Erythroblast (primary cell): ENCODE measurements at places on chromosomes 6 and 20.
A peak's percentile ranks its signal among the peaks of the same experiment; 100 is the strongest.

DNA sequence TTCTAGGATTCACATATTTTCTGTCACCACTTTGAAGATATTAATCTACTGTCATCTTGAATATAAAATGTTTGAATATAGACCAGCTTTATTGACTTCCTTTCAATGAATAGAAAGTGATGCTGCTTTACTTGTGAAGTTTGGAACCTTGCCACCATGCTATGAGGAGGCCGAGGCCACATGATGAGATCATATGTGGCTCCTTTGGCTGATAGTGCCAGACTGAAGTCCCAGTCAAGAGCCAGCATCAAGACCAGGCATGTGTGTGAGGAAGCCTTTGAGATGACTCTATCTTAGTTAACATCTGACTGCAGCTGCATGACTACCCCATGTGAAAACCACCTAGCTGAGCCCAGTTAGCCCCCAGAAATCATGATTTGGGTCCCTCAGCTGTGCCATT, 169.5 kb downstream of the OTOR start:
- DNase-seq, result no peak

- no peak for DNase-seq
These were observed 59.2 kb upstream of the HBS1L start for GRCh38 chr6:135113860-135114259.

- peak; percentile 28 for DNase-seq
These were observed 71.9 kb upstream of the CNR1 start for GRCh38 chr6:88238065-88238464.

GRCh38 chr6:133787859-133788505, 100.9 kb upstream of the TCF21 start:
- DNase-seq, result no peak

DNA sequence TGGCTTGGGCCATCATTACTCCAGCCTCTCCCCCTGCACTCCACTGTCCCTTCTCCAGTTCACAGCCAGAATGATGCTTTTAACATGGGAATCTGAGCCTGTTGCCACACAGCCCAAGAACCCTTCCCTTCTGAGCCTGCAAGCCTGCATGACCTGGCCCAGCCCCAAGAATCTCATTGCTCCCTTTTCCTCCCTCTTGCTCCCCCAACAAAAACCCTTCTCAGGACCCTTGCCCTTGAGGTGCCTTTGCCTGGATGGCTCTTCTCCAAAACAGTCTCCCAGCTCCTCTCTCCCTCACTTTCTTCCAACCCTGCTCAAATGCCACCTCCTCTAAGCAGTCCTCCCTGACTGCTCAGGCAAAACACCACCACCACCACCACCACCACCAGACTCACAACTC, 157.2 kb downstream of the ANKRD60 start:
- DNase-seq, result no peak

- no peak for DNase-seq
These were observed 162.0 kb upstream of the DTNBP1 start for GRCh38 chr6:15824811-15825210.

DNA sequence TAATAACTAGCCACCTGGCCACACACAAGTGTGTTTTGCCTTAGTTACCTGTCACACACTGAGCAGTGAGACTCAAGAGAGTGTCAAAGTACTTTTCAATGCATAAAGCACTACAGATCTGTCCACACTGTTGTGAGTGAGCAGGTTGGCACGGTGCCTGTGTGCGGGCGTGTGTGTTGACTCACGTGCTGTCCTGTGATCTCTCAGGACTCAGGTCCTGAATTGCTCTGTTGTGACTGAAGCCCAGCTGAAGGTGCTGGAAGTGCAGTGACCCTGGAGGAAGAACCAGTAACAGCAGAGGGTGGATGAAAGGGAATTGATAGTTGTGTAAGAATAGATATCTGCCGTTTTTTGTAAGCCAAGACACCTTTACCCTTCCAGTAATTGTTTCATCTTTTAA, 18.3 kb downstream of the SLC16A10 start:
- peak; percentile 89 for DNase-seq

- no peak for DNase-seq
These were observed 176.7 kb downstream of the LAMA2 start for GRCh38 chr6:129059650-129060049.

DNA sequence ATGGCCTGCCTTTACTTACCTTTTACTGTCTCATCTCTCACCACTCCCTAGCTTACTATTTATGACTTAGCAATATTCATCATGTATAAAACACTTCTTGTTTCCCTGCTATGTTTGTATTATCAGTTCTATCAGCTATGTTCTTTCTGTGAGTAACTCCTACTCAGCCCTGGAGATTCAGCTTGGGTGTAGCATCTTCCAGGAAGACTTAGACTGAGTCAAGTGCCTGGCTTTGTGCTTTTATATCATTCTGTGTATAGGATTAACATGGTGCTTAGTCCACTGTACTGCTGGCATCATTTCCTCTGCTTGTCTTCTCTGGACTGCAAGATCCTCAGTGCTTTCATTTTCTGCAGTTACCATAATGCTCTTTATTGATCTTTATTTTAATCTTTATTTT, 257.8 kb downstream of the BTBD3 start:
- no peak for DNase-seq

GRCh38 chr6:7777074-7777473, 51.2 kb downstream of the BMP6 start:
- DNase-seq, result no peak

GRCh38 chr6:64081453-64081852, 445.9 kb downstream of the PHF3 start:
- no peak for DNase-seq

- no peak for DNase-seq
These were observed 4.5 kb upstream of the INSM1 start for GRCh38 chr20:20363434-20363798.

DNA sequence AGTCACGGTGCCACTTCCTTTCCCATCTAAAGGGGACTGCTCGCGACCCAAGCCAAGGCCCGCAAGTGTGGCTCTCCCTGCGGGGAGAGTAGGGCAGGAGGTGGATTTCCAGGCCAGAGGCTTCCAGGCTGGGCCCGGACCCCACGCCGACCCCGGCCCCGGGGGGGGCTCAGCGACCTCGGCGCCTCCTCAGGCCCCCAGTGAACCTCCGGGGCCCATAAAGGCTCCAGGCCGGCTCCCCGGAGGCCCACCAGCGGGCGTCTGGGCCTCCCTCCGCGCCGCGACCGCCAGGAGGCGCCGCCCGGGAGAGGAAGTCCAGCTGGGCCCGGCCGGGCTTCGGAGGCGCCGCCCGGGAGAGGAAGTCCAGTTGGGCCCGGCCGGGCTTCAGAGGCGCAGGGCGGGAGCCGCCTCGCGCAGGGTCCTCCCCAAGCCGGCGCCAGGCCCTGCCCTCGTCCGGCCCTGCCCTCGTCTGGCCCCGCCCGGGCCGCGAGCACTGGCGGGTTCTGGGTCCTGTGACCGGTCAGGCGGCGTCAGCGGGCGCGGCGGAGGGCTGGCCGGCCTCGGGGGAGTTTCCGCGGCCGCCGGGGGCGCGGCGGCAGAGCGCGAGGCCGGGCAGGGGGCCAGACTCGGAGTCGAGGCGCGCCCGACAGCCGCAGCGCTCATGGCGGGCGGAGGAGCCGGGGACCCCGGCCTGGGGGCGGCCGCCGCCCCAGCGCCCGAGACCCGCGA, at the start of gene RAB32:
Gene RAB32, plus strand, starts transcription at position 623 of the 729 bp plus-strand sequence. Its CDS starts 39 bp downstream, at position 662.
- peak; percentile 76 for DNase-seq

DNA sequence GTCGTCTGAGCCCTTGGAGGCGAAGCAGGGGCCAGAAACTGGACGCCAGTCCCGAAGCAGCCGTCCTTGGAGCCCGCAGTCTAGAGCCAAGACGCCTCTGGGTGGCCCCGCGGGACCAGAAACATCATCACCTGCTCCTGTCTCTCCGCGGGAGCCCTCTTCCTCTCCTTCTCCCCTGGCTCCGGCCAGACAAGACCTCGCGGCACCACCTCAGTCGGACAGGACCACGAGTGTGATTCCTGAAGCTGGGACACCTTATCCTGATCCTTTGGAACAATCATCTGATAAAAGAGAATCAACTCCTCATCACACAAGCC, 416 bp downstream of the RSPH4A start:
- peak; percentile 30 for DNase-seq

GRCh38 chr6:70797625-70798024, 129.9 kb downstream of the SMAP1 start:
- DNase-seq, result no peak

DNA sequence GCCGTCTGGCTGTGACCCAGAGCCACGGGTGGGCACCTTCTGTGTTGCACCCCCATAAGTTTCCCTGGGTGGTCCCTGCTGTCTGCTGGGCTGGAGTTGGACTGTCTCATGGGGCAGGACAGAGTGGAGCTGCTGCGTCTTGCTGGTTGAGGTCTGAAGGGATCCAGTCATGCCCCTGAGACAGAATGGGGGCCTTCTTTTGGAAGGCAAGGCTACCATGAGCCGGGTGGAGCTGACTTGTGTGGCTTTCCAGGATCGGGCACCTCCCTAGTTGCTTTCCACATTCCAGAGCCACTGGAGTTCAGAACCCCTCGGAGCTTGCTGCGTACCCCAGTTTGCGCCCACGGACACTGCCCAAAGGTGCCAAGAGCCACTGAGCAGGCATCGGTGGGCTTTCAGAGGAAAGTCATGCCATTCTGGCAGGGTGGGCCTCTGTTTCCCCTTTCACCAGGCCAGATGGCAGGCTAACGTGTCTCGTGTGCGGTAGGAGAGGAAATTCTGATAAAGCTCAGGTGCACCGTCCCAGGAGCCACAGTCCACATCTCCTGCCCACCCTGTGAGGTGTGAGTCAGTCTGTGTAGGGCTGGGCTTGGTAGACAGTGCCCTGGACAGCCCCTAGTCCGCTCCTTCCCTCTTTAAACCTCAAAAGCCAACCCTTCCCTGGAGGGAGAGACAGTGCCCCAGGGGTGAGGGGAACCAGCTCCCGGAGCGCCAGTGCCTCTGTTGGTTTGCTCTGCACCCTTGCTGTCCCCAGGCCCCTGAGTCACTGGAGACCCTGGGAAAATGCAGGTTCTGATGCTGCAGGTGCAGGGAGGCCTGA, 125.3 kb downstream of the SYCP2 start:
- no peak for DNase-seq

- DNase-seq, result no peak
These were observed 167.8 kb downstream of the SLC24A3 start for GRCh38 chr20:19380211-19380610.

DNA sequence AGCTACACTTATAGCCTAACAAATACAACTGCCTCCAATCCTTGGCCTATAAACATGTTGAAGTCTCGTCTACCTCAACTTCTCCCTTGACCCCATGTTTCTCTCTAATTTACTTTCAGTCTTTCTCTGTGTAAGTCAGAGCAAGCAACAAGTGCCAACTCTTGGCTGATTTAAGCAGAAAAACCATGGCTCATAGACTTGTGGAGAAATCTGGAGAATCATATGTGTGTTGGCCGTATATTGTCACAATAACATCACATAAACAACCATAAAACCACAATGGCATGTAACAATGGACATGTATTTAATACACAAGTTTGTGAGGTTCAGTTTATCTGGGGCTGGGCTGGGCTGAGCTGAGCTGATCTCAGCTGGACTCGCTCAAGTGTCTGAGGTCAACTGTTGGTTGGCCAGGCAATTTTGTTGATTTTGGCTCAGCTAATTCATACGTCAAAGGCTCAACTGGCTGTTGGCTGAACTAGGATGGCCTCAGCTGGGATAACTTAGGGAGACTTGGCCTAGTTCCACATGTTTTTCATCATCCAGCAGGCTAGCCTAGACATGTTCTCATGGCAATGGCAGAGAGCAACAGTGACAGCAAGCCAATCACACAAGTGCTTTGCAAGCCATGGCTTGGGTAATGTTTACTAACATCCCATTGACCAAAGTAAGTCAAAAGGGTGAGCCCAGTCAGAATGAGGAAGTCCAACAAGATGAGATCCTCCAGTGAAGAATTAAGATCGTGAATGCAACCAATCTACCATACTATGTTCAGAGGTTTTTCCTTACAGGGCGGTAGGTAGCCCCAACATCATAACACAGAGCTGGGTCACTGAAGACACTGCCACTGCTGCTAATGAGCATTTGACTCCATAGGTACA, 12.9 kb upstream of the TBC1D22B start:
- DNase-seq, result peak; percentile 53

DNA sequence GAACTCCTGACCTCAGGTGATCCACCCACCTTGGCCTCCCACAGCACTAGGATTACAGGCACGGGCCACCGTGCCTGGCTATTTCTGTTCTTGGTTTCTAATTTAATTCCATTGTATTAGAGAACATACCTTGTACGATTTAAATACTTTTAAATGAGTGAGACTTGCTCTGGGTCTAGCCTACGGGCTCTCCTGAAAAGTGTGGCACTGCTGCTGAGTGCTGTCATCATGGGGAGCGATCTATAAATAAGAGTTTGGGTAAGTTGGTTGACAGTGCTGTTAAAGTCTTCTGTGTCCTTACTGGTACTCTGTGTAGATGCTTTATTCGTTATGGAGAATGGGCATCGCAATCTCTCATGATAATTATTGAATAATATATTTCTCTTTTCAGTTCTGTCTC, 35.0 kb upstream of the BHLHE23 start:
- DNase-seq, result no peak

DNA sequence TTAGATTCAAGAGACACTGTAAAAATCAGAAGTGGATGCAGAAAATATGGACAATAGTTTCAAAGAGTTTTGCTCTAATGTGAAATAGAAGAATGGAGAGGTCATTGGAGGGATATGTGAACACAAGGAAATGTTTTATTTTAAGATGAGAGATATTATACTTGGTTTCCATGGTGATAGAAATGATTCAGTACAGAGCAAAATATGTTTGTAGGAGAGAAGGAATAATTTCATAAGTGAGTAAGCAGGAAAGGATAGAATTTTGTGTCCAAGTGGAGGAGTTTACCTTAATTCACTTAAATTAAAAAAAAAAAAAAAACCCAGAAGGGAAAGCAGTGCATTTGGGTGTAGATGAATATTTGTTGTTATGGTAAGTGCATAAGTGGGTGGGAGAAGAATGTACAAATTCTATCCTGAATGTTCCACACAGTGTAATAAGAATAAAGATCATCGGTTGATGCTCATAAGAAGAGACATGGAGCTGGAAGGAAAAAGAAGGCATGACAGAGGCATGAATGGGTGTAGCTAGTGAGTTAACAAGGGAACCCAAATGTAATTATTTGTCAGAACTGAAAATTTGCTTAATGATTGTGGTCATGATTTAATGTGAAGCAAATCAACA, 688.9 kb upstream of the GJE1 start:
- no peak for DNase-seq

GRCh38 chr20:20448881-20449280, 81.0 kb downstream of the INSM1 start:
- DNase-seq, result no peak

DNA sequence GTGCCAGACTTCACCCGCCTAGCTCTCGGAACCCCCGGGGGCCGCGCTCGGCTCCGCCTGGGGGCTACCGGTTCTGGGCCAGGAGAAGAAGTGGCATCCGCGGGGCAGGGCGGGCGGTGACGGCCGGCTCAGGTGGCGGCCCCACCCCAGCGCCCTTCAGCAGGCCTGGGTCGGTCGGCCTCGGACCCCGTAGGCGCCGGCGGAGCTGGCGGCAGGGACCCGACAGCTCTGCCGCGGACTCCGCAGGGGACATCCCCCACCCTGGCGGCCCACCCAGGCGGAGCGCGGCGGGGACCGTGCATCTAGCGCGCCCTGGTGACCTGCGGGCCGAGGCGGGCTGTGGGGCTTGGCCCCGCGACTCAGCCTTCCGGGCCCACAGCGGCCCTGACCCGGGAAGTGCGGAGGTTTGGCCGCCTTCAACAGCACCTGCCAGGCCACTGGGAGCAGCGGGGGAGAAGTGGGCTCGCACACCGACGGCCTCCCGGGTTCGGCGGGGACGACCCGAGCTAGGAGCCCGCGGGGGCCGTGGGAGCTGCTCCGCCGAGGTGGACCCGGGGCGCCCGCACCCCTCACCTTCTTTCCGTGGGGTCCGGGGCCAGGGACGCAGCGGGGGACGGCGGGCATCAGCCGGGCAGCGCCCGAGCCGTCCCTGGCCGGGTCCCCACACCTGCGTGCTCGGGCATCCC, 87.1 kb downstream of the TMEM242 start:
- DNase-seq, result no peak
